H1 (cell line): ENCODE measurements at places on chromosomes 3 and 15. TPM values are rescaled to one million over a fixed set of nuclear protein-coding genes. Genes with fewer than 3 reads are reported as not detected.

The CHST13 gene
- 5.4 and 5.9 TPM in 2 replicates for total RNA-seq

The SUCLG2 gene
- 42.9 and 46.2 TPM in 2 replicates for total RNA-seq

The C3orf80 gene
- 1.1 TPM in 2 replicates for total RNA-seq

The SPINK8 gene
- total RNA-seq = not detected in 2 replicates

The CASR gene
- total RNA-seq = 0.25 and 0.58 TPM in 2 replicates

The NECTIN3 gene
- 50.6 and 52.2 TPM in 2 replicates for total RNA-seq

The LARP6 gene
- 20.2 and 21.0 TPM in 2 replicates for total RNA-seq

The LSM3 gene
- 24.8 and 25.4 TPM in 2 replicates for total RNA-seq

The TMC3 gene
- total RNA-seq = not detected in 2 replicates

GRCh38 chr15:94119298-94119811 lies 112.0 kb upstream of the MCTP2 start:
- no peak overlapping the region for H3K4me3 ChIP-seq
- H3K4me1 ChIP-seq = peaks cover 5% of the 10 kb centered on the region
- H3K27ac ChIP-seq = no peak overlapping the region

DNA sequence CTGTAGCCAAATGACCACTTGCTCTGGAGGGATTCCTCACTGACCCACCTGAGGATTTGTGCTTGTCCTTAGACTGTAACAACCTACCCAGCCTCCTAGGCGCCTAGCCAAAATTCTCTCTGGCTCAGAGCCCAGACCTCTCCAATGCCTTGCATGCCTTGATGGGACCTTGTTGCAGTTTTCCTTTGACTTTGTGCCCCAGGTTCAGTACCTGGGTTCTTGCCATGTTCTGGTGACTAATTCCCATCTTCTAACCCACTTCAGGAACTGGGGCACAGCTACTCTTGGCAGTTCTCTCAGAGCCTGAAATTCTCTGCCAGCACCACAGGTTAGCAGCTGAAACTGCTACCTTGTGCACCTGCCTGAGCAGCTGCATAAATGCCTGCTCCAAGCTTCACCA lies 27.0 kb upstream of the UBE3A start:
- no peaks in the 10 kb centered on the region for H3K4me1 ChIP-seq
- no peaks in the 10 kb centered on the region for H3K36me3 ChIP-seq
- no peak overlapping the region for H3K4me3 ChIP-seq
- no peak for DNase-seq
- no peak overlapping the region for H3K27ac ChIP-seq
- no peaks in the 10 kb centered on the region for H3K27me3 ChIP-seq

DNA sequence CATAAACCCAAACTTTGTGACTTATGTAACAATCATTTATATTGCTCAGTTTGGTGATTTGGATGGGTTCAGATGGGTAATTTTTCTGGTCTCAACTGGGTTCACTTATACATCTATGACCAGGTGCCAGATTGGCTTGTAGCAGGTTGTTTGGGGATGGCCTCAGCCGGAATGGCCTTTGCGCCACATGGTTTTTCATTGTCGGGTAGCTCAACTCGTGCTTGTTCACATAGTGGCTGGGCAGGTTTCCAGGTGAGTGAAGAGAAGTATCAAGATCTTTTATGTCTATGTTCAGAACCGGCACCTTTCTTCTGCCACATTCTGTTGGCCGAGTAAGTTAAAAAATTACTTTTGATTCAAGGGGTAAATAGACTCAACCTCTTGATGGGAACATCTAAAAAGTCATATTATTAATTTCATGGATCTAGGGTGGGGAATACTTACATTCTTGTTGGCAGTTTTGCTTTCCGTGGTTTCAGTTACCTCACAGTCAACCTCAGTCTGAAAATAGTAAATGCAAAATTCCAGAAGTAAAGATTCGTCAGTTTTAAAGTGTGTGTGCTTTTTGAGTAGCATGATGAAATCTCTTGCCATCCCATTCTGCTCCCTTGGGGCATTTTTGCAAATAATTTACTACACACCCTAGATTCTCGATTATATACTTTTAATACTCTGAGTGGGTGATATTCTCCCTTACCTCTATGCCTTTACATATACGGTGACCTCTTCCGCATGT lies 745.7 kb upstream of the CCDC54 start:
- no peaks in the 10 kb centered on the region for H3K4me1 ChIP-seq
- no peak overlapping the region for H3K4me3 ChIP-seq
- no peak for DNase-seq
- no peaks in the 10 kb centered on the region for H3K36me3 ChIP-seq
- H3K27ac ChIP-seq = no peak overlapping the region

GRCh38 chr15:77866186-77866585 lies 211.3 kb downstream of the TBC1D2B start:
- H3K27ac ChIP-seq = no peak overlapping the region
- no peaks in the 10 kb centered on the region for H3K36me3 ChIP-seq
- H3K4me1 ChIP-seq = peaks cover 5% of the 10 kb centered on the region; the same call in 1 of the 2 replicates
- no peak for DNase-seq
- no peaks in the 10 kb centered on the region for H3K27me3 ChIP-seq

- no peaks in the 10 kb centered on the region for H3K27me3 ChIP-seq
- no peaks in the 10 kb centered on the region for H3K4me1 ChIP-seq
- no peak overlapping the region for H3K4me3 ChIP-seq
These were observed 105.3 kb downstream of the PLCH1 start for GRCh38 chr3:155639462-155640055.

- no peak for DNase-seq
- H3K4me1 ChIP-seq = peaks cover 15% of the 10 kb centered on the region
- H3K27me3 ChIP-seq = no peaks in the 10 kb centered on the region
- no peaks in the 10 kb centered on the region for H3K36me3 ChIP-seq
These were observed 74.2 kb downstream of the MAGEF1 start for GRCh38 chr3:184637705-184638104.

DNA sequence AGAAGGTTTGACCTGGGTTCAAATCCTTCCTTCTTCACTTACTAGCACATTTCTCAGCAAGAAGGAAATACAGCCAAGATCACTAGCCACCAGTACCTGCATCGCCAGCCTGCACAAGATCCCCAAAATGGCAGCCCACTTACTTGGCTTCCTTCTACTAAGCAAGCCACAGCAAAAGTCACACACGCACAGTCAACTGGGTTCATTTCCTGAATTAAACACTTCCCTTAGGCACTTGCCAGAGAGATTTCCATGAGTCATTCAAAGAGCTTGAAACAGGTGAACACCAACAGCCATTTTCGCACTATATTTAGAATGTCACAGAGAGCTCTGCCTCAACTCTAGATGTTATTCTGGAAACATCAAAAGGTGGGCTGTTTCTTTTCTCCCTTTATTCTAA lies 42.6 kb downstream of the MGLL start:
- H3K4me3 ChIP-seq = no peak overlapping the region
- no peak for DNase-seq
- H3K36me3 ChIP-seq = no peaks in the 10 kb centered on the region
- no peak overlapping the region for H3K27ac ChIP-seq
- H3K4me1 ChIP-seq = no peaks in the 10 kb centered on the region

- H3K4me1 ChIP-seq = peaks cover 8% of the 10 kb centered on the region
- 0 out of 2 replicates have a peak overlapping the region, but pooled peaks have one; percentile 11 for H3K27ac ChIP-seq
- H3K27me3 ChIP-seq = no peaks in the 10 kb centered on the region
- no peak for DNase-seq
- no peak overlapping the region for H3K4me3 ChIP-seq
- H3K36me3 ChIP-seq = no peaks in the 10 kb centered on the region
These were observed 30.6 kb downstream of the CMTM7 start for GRCh38 chr3:32421991-32422859.

- no peaks in the 10 kb centered on the region; the same call in 1 of the 2 replicates for H3K4me1 ChIP-seq
- no peak overlapping the region for H3K4me3 ChIP-seq
- H3K36me3 ChIP-seq = no peaks in the 10 kb centered on the region
- no peak for DNase-seq
- H3K27ac ChIP-seq = no peak overlapping the region
- no peaks in the 10 kb centered on the region for H3K27me3 ChIP-seq
These were observed 351.4 kb upstream of the KCNMB2 start for GRCh38 chr3:178184833-178185232.

DNA sequence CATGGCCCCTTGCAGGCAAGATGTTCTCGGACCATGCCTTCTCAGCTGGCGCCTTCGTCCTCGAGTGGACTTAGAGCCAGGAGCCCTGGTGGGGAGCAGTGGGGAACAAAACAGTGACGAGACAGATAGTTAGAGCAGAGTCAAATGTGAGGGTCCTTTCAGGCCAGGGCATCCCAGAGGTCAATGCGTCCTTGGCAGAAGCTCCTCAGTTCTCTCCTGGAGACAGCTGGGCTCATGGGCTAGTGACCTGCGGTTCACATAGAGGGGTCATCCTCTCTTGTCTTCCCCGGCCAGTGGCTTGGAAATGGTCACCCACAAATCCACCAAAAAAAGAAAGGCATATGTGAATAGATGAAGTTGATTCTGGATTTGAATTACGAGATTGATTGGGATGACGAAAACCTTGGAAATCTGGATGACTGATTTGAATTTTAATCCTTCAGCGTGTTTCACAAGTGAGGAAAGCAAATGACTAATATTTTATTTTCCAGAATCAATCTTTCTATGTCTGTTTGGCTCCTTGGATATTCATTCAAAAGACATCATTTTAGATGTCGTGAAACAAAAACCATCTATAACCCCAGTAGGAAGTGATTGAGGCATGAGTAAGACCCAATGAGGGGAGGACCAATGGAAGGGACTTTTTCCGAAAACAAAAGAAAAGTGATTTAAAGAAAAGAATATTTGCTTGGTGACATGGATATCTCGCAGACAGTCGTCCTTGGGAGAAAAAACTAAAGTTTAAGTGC lies 84.5 kb downstream of the ASB7 start:
- no peak overlapping the region for H3K27ac ChIP-seq
- H3K27me3 ChIP-seq = 0 out of 2 replicates have a peak, but pooled peaks cover 2% of the 10 kb centered on the region
- no peak overlapping the region for H3K4me3 ChIP-seq
- H3K4me1 ChIP-seq = peaks cover 6% of the 10 kb centered on the region
- no peak for DNase-seq
- H3K36me3 ChIP-seq = no peaks in the 10 kb centered on the region

DNA sequence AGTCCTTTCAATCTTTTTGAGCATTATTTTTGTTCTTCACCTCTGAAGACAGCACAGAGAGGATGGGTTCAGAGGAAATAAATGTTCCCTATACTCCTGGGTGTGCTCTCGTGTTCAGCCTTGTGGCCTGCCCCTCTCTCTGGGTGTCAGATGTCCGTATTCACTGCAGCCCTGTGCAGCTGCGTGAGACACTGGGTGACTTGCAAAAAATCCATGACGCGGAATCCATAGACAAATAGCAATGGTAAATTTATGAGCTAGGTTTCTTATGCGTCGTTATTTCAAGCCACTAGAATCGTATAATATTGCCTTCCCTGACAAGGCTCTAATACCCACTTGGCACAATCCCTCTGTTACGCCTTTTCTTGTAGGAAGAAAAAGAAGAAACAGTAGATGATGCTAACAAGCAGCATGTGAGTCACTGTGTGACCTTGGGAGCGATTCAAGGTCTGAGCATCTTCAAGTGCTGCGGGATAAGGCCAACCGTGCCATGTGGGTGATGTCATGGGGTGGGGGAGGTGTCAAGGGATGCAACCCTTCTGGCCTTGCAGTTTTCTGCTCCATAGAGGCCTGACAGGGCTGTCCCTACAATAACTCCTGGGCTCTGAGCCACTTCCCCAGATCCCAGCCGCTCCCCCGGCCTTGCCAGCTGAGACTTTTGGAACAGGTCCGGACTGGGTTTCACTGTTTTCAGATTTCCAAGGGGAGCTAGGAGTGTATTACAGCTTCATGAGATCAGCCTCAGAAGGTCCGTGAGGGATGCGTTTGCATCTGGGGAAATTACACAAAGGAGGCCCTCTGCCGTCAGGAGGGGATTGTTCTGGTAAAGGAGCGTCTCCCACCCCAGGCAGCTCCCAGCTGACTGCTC lies 47.6 kb upstream of the POMGNT2 start:
- no peaks in the 10 kb centered on the region for H3K36me3 ChIP-seq
- H3K27ac ChIP-seq = no peak overlapping the region
- no peak overlapping the region for H3K4me3 ChIP-seq
- peaks cover 8% of the 10 kb centered on the region for H3K27me3 ChIP-seq

DNA sequence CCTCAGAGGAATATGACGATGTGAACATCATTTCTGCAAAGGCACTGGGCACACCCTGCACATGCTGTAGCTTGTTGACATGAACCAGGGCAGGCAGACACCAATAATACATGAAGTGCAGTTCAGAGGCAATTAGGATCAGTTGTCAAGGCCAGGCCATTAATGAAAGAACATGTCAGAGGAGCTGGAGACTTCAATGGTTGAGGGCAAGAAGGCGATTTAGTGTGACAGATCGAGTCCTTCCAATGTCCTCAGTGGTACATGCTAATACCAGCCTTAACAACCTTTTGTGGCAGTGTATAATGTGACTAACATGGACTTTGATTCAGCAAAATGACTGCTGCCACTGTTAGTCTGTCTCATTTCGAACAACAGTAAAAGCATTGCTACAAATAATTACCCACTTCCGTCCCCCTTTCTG lies 205.2 kb upstream of the NANOGP8 start:
- H3K27ac ChIP-seq = no peak overlapping the region
- no peak overlapping the region for H3K4me3 ChIP-seq
- H3K4me1 ChIP-seq = no peaks in the 10 kb centered on the region; the same call in none of the 2 replicates
- H3K27me3 ChIP-seq = no peaks in the 10 kb centered on the region
- H3K36me3 ChIP-seq = no peaks in the 10 kb centered on the region

DNA sequence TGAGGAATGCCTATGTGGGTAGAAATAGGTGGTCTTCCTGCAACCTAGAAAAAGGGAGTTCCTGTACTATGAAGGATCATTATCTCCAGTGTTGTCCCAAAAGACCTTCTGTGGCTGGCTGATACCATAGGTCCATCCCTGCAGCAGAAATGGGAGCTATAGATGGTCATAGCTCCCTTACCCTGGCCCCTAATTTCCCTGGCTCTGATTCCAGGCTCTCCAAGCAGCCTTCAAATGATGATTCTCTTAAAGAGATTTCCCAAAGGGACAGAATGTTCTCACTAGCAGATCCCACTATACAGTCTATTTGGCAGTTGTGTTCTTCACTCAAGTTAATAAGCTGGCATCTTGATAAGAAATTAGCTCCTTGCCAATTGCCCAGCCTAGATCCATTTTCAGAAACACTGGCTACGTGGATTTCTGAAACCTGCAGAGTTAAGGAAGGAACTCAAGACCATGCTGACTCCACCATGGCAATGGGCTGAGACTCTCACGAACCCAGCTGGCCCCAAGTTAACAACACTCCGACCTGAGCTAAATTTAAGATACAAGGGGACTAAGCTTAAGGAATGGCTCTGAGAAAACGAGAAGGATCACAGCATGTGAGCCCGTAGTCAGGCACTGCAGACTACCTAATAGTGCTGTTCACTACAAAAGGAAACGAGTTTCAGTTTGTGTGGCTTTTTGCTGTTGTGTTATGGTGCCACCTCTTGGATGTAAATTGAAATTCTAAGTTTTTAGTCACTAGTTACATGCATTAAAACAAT lies 11.4 kb downstream of the C15orf40 start:
- H3K4me1 ChIP-seq = no peaks in the 10 kb centered on the region
- no peak overlapping the region for H3K27ac ChIP-seq
- no peak for DNase-seq
- no peak overlapping the region for H3K4me3 ChIP-seq
- no peaks in the 10 kb centered on the region for H3K36me3 ChIP-seq

DNA sequence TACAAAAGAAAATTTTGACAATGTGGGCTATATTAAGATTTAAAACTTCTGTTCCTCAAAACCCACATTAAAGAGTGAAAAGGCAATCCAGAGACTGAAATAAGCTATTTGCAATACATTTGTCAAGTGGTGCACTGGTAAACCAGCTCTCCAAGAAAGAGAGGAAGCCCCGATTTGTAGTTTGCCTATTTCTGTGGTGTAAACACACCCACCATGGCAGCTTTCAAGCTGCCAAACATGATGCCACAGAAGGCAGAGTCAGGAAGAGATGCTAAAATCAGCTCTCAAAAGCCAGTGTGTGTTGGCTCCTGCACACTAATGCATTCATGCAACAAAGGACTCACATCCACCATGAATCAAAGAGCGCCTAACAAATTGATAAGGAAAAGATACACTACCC lies 17.5 kb downstream of the RFTN1 start:
- no peak overlapping the region for H3K27ac ChIP-seq
- H3K4me3 ChIP-seq = no peak overlapping the region
- peaks cover 5% of the 10 kb centered on the region for H3K4me1 ChIP-seq
- H3K27me3 ChIP-seq = no peaks in the 10 kb centered on the region
- DNase-seq = no peak
